ENCODE measurements at places on chromosomes 3 and 15.

GRCh38 chr3:64601824-64602223, 86.0 kb downstream of the ADAMTS9 start:
- no peak for DNase-seq

DNA sequence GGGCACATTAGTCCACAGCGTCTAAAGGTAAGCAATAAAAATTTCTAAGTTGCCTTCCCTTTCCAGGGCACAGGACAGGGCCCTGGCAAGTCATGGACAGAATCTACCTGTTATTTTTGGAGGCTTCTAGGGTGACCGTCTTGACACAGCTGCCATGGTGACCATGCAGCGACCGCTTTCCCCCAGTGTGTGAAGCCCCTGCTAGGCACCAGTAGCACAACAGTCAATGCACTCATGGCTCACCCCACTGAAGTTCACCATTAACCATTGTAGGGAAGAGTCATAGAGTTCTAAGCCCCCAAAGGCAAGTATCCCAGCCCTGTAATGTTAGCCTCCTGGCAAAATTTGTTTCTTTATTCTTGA, 43.8 kb upstream of the SLCO2A1 start:
- DNase-seq: no peak

DNA sequence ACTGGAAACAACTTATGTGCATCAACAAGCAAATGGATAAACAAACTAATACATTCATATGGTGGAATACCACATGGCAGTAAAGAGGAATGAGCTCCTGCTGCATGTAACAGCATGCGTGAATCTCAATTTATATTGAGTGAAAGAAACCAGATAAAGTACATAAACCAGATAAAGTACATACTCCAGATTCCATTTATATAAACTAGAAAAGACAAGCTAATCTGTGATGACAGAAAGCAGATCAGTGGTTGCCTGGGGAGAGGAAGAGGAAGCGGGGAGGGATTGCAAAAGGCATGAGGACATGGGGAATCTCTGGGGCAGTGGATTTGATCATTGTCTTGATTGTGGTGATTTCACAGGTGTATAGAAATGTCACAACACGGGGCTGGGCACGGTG, 34.2 kb downstream of the LIMD1 start:
- no peak for DNase-seq

GRCh38 chr3:188270423-188270972, 116.5 kb downstream of the LPP start:
- no peak for DNase-seq

DNA sequence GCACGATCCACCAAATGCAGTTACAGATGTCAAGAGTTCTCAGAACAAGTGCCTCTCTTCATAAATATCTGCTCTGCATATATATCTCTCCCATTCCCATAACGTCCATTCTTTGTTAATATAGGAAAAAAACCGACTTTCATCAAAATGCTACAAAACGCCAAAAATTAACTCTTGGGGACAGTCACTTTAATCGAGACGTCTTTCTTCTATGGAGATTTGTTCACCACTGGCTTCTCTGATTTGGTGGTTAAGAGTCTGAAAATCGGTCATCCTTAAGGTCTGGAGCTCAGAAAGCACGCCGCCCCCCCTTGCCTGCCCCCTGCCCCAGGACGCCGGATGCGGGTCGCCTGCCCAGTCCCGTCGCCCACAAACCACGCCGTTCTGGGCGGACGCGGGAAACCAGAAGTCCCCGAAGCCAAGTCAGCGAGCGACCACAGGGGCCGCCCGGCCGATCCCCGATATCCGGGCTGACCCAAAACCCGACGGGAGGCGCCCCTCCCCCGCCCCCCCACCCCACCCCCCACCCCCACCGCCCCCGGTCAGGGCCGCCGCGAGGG, 252.7 kb downstream of the TJP1 start:
- no peak for DNase-seq

DNA sequence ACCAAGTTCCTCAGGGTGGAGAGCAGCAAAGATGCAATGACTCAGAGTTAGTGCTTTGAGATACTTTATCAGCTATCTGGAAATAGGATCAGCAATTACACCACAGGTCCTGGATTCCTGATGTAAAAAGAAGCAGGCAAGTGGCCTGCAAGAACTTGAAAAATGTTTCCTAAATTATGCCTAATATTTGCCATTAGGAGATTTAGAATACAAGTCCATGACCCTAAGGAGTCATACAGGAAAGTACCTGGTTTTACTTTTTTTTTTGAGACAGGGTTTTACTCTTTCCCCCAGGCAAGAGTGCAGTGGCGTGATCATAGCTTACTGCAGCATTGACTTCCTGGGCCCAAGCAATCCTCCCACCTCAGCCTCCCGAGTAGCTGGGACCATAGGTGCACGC, 78.8 kb upstream of the CRBN start:
- DNase-seq: no peak

GRCh38 chr15:82585072-82585471, 44.8 kb upstream of the RPS17 start:
- no peak for DNase-seq

GRCh38 chr3:10292505-10293419, at the start of gene GHRL:
Gene GHRL (minus strand): TSS chr3:10292947. CDS start chr3:10290180, 2,767 bp downstream.
- no peak for DNase-seq

DNA sequence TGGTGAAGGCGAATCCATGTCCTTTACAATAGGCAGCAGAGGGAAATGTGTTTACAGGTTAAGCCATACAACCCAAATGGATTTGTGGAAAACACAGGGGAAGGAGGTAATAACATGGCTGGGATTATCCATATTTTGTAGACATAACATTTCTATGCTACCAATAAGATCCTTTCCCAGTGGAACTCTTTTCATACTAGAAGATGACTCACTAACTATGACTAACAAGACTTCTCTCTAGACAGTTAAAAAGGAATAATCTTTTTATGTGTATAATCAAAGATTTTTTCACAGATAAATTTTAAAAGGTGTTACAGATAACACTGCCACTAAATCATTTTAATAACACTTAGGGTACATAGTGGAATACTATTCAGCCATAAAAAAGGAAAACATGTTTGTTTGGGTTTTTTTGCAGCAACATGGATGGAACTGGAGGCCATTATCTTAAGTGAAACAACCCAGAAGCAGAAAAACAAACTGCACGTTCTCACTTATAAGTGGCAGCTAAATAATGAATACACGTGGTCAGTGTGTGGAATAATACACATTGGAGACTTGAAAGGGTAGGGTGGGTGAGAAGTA, 39.6 kb downstream of the VPS13C start:
- DNase-seq: no peak

- DNase-seq: no peak
Measured at GRCh38 chr3:55523471-55523870, 36.4 kb upstream of the WNT5A start.

DNA sequence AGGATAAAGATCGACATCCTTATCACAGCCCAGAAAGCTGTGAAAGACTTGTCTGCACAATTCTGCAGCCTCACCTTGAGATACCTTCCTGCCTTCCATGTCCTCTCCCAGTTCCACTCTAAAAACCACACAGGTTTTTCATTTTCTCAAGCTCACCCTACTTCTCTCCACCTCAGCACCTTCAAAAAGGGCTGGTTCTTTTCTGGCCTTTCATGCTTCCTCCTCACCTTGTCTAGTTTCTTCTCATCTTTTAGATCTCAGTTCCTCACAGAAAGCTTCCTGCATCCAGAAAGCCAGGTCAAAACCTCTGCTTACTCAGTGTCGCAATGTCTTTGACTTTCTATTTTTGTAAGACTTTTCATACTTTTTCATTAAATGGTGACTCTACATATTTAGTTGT, 140.2 kb upstream of the STT3B start:
- no peak for DNase-seq

DNA sequence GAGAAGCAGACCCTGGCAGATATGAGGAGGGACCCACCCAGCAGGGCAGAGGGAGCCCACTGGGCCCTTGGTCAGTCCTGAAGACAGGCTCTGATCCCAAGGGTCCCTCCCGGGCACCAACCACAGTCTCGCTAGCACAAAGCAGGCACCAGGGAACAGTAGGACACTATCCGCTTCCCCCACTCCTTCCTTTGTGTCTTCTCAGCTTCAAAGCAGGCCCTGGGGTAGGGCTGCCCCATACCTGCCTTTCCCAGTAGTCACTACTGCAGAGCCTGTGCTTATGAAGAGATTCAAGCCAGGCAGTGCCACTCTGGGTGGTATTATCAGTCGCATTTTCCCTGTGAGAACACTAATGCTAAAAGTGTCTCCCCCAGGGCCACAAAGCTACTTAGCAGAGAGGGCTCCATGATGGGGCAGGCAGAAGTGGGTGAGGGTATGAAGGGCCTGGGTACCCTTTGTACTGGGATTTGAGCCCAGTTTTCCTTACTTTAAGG, 32.7 kb downstream of the SRPRB start:
- DNase-seq: no peak

- no peak for DNase-seq
Measured at GRCh38 chr3:155704061-155704460, 40.8 kb downstream of the PLCH1 start.

DNA sequence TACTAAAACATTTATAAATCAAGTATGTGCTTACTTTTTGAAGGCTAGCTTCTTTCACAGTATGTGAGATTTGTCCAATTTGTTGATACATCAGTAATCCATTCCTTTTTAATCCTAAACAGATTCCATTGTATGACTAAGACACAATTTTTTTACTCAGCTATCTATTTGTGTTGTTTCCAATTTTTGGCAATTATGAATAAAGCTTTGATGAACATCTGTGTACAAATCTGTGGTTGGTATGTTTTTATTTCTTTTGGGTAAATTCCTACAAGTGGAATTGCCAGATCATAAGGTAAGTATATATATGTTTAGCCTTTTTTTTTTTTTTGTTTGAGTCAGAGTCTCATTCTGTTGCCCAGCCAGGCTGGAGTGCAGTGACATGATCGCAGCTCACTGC, 56.2 kb upstream of the VEPH1 start:
- no peak for DNase-seq

DNA sequence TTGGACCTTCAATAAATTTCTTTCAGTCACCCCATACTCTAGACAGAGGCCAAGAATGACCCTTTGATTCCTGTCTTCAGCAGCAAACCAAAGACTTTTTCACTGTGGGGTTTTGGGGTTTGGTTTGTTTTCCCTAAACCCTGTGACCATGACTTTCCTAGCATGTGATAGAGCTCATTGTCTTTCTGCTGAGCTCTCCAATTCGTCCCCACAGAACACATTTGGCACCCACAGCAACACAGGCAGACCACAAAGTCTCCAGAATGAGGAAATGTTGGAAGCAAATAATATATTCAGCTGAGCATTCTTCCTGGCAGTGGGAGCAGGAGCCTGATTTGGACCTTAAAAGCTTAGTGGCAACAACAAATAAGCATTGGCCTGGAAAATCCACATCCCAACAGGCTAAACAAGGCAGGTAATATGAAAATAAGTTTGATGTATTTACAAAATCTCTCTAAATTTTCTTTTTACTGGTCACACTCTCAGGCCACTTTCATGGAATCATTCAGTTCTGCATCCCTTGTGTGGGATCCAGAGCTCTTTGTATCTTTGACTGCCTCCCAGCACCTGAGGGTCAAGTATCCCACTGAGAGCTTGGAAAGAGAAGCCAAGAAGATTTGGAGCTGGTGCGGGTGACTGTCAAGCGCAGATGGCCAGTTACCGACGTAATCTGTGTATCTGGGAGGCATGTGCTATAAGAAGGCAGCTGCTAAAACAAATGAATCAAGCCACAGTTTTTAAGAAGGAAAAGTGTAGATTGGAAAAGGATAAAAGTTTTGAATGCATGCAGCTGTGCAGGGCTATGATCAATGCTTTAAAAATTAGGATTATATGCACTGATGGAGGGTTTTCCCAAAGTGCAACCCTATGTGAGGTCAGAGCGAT, 36.5 kb upstream of the CPB1 start:
- no peak for DNase-seq

DNA sequence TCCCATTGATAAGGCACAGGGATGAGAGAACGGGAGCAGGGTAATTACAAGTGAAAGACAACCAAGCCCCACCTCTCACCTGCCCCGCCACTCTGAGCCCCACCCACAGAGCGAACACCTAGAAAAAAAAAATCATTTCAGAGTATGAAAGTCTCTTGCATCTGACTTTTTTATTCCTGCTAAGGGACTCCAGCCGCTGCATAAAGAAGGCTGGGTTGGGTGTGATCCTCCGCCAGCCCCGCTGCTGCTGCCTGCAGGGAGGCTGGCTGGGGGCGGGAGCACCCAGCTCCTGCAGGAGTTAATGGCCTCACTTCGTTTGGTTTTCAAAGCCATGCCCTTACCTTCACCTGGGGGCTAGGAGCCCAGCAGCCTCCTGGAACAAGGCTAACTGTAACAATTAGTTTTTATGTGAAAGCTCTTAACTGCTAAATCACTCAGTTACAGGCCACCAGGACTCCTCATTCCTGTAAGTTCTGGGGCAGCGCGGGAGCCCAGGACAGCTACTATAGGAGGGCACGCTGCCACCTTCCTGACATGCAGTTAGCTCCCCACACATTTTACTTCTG, 78.0 kb upstream of the SNRPA1 start:
- no peak for DNase-seq

GRCh38 chr15:82750831-82751180, 41.1 kb upstream of the AP3B2 start:
- DNase-seq: no peak

GRCh38 chr3:169299129-169299528, 364.4 kb downstream of the MECOM start:
- DNase-seq: no peak
